DND-41 (cell line): ENCODE measurements at places on chromosomes 2 and 18.

DNA sequence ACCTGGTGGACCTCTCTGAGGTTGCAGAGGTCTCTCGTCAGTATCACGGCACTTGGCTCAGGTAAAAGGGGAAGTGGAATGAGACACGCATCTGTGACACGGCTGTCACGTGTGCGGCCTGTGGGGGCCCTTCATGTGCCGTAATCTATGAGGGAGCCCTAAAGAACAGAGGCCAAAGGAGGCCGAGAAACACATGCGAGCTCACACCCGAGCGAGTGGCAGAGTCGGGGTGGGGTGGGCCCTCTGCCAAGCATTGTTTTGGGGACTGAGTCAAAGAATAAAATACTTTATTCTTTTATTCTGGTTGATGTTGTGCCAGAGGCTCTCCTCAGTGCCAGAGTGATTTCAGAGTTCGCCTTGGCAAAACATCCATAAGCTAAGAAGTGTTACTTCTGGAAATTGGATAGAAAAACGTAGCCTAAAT, 43.3 kb downstream of the PLB1 start:
- DNase-seq, result no peak

- no peak for DNase-seq
Measured at GRCh38 chr2:38029512-38029911, 46.4 kb downstream of the CYP1B1 start.

GRCh38 chr2:150585221-150585971, 97.9 kb upstream of the RND3 start:
- no peak for DNase-seq

DNA sequence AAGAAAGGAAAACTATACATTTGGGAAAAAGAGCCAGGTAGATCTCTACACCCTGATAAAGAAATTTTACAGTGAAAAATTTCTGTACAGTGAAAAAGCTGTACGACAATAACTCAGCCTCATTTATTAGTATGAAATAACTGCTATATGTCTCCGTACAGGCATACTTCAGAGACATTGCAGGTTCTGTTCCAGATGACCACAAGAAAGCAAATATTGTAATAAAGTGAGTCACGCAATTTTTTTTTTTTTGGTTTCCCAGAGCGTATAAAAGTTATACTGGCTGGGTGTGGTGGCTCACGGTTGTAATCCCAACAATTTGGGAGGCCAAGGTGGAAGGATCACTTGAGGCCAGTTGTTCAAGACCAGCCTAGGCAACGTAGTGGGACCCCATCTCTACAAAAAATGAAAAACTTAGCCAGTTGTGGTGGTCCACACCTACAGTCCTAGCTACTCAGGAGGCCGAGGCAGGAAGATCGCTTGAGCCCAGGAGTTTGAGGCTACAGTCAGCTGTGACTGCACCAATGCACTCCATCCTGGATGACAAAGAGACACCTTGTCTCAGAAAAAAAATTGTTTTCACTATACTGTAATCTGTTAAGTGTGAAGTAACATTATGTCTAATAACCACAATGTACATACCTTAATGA, 28.2 kb upstream of the AMMECR1L start:
- no peak for DNase-seq

DNA sequence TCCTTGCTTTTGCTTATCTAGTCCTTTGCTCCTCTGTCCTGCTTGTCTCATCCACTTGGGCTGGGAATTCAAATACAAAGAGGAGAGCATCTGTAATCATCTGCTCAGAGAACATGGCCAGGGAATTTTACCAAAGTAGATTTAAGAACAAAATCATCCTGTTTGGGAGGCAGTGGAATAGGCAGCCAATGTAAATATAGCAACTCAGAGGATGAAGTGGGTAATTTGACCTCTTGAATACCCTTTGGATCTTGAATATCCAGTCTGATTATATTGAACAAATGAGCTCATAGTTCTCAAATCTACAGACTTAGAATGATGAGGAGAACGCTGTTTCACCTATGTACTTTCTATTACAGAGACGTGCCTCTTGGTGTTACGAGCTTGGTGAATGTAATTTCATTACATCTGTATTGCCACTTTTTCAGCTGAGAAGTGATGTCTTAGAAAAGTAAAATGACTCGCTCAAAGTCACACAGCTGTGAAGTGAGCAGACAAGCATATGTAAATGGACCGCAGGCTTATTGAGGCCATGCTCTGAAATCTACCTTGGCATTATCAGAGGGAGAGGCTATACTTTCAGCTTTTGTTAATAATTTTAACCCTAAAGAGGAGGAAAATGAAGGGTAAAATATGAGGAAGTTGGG, 266.3 kb downstream of the MTX2 start:
- DNase-seq, result no peak

GRCh38 chr2:46481198-46482193, 2.1 kb downstream of the TMEM247 start:
- DNase-seq, result no peak

DNA sequence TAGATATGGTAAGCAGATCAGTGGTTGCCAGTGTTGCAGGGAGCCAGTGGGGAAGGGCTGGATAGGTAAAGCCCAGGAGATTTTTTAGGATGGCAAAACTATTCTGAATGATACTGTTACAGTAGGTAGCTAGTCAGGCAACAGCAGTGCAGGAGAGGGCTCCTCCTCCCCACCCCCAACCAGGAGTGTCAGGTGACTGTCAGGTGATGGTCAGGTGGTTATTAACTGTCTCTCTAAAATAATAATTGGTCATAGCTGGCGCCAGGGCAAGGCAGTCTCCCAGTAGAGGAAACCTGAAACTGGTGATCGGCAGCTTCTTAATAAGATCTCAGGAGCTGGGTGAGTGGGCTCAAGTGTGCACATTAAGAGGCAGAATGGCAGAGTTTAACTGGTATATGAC, 201.6 kb upstream of the PARD3B start:
- DNase-seq, result no peak

DNA sequence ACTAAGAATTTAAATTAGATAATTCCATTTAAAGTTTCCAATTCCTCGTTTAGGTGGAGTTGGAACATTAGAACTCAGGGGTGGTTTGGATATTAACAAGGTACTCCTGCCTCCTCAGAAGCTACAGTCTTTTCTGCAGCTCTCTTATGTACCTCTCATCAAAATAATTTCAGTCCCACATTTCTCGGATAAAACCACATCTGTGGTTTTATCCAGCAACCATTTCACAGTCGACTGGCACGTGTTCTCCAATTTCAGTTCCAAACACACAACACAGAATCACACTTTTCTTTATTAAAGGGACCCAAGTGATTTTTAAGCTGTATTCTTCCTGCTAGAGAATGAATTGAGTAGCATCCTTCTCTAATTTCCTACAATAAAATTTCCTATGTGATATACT, 22.7 kb upstream of the NFU1 start:
- no peak for DNase-seq

DNA sequence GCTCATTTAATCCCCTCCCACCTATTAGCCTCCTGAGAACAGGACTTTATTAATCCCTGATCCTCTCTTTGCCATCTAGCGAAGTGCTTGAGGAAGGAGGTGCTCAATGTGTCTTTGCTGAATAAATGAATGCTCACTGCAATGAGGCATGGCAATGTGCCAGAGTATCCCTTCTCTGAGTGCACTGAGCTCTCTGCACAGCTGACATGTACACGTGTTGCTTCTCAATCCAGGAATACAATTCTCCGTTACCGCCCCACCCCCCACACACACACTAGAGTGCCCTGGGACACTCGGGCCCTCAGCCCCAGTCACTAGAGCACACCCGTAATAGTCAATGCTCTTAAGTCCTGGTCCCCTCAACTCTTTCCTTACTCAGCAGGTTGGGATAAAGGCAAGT, 41.4 kb downstream of the FAM178B start:
- DNase-seq, result no peak

DNA sequence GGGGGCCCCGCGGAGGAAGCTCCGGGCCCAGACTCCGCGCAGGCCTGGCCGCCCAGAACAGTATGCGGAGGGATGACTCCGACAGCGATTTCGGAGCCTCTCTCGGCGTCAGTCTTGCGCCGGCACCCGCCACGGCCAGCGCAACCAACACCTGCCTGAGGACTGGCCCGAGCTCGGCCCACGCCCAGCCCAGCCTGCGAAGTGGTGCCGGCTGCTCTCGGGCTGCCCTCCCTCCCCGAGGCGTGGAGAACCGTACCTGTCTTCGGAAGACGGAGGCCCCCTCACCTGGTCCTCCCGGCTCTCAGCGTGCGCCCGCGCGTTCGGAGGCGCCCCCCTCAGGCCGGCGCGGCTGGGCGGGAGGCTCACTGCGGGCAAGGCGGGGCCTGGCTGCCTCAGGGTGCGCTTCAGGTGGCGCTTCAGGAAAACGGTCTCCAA, at the start of gene M1AP:
TSS of gene M1AP (minus strand) at position 322 of the 435 bp plus-strand sequence. CDS start 8,055 bp downstream, outside the sequence.
- DNase-seq, result no peak

DNA sequence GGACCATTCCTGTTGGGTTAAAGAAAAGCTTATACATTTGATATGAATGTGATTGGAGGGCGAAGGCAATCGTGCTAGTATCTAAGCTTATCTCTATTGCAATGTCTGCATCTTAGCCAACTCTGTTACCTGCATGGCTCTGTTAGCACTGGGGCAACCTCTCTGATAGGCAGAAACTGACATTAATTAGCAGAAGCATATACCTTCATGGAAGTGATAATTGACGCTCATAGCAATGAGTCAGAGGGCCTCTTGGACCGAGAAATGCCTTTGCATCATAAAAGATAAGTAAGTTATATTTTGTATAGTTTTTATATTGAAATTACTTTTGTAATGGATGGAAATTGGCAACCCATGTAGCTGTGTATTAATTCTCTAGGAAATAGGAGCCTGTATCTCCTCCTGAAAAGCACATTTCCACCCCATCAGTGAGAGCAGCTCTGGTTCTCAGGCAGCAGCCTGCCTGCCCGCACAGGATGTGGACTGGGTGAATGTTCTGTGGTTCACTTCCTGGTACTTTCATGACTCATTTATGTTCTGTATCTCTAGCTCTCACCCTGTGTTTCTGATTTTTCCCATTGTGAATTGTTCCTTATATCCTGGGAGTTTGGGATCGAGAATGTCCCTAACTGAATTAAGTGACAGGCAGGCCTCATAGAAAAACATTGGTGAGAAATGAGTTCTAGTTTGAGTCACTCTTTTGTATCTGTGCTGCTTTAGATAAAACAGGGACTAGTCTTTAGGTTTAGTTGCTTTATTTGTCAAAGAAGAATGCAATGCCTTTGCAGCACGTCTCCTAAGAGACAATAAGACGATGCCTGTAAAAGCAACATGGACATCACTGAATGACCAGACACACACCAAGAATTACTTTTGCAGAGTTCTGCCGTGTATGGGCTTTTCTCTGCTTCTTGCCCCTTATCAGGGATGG, 344.9 kb downstream of the DCDC2C start:
- peak; percentile 65 for DNase-seq

GRCh38 chr2:128313091-128313836, 5.4 kb downstream of the HS6ST1 start:
- DNase-seq, result peak; percentile 21

- no peak for DNase-seq
Measured at GRCh38 chr18:45004546-45005080, 323.9 kb downstream of the SETBP1 start.

DNA sequence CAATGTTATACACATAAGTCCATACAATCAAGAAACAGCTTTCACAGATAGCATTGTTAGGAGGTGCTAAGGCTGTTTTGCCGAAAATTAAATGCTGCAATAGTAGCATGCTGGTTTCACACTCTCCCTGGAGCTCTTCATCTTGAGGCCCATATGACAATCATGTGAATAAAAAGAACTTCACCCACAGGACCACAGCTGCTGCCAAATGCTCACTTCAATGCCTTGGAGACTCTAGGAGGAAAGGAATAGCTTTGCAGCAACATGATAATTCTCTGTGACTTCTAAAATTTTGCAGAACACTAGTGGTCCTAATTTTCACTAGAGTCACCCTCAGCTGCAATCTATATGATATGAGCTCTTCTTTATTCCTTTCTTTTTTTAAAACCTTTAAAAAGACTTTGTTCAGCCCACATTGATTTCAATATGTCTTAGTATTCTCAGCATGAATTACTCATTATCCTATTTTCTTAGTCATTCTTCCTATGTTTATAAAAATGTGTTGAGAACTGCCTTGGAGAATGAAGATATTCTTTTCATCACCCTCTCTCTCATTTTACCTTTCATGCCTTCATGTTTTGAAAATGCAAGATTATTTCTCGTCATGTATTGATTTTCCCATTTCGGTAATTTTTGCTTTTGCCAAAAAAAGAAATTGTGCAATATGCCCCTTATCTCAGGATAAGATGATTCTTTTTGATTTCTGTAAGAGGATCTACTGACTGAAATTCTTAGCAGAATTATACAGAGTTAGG, 108.2 kb downstream of the PDE1A start:
- no peak for DNase-seq

DNA sequence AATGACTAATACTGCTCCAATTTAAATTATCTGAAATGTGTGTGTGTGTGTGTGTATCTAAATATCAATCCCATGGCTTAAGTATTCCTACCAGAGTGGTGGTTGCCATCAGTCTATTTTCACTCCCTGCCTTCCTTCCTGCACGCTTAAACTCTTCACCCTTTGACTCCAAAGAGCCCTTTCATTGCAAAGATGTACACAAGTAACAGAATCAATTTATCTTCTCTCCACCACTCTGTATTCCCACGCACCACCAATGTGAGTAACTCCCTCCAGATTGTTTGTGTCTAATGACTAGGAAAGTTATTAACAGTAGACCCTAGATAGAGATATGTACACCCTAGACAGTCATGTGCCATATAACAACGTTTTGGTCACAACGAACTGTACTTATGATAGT, 42.8 kb downstream of the ARL6IP6 start:
- no peak for DNase-seq

- DNase-seq, result peak; percentile 15
Measured at GRCh38 chr2:136932700-136933099, 167.4 kb downstream of the THSD7B start.

DNA sequence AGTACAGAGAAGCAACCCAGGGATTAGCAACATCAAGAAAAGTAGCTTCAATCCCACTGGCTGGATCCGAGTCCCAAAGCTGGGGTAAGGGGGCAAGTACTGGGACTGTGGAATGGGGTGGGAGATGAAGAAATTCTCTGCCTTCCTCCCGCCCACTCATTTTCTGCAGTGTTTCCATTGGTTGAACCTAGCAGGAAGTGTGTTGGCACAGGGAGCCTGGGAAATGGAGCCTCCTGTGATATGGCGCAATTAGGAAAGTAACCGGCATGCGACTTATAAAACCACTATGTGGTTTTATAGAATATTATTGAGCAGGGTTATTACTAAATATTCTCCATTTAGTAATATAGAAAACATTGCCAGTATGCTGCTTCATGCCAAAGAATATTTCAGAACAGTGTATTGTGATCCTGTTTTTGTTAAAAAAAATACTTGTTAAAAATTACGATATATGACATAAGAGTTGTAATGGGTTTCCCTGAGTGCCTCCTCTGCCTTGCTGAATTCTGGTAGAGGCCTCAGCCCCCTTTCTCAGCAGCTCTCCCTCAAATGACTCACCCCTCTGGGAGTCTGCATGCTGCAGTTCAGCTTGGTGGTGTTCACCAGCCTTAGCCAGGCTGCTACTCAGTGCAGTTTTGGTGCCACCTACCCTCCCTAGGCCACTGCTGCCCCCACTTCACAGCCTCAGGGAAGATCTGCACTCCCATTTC, 60.5 kb downstream of the HK2 start:
- no peak for DNase-seq
